ENCODE measurements at places on chromosomes 5 and 9. TPM values are rescaled to one million over a fixed set of nuclear protein-coding genes. Genes with fewer than 3 reads are reported as not detected.

SLIT3 gene
- not detected for total RNA-seq

WNT8A gene
- not detected for total RNA-seq

SLC6A7 gene
- total RNA-seq, result not detected

CNTLN gene
- 0.25 TPM for total RNA-seq

RIOK2 gene
- 26.7 TPM for total RNA-seq

FOXI1 gene
- total RNA-seq, result not detected

MLANA gene
- not detected for total RNA-seq

CLTA gene
- total RNA-seq, result 150 TPM

TXNDC8 gene
- not detected for total RNA-seq

IRGM gene
- 1.2 TPM for total RNA-seq

SURF1 gene
- total RNA-seq, result 37.6 TPM

CCL27 gene
- not detected for total RNA-seq

ANXA2R gene
- 28.3 TPM for total RNA-seq

KCNIP1 gene
- not detected for total RNA-seq

CDH10 gene
- total RNA-seq, result not detected

GFPT2 gene
- not detected for total RNA-seq
